Activated gamma-delta T cell (primary cell): ENCODE measurements at places on chromosomes 16 and 17.

GRCh38 chr17:45940826-45941225, 46.5 kb downstream of the MAPT start:
- no peak for DNase-seq

DNA sequence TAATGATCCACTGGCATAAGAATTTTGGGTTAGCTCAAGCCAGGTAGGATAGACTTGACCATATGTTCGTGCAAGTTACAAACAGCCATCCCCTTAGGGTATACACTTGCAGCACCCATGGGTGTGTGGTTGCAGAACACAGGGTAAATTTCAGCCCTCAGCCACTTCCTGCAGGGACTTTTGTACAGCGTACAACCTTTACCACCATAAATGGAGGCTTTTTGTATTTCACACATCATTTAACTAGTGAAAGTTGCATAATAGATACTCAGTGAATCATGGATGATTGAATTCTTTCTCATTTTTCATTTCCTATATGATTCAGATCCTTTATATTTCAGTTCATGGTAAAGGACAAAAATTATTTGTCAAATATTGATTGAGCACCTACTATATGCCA, 473.9 kb downstream of the CDH13 start:
- no peak for DNase-seq

DNA sequence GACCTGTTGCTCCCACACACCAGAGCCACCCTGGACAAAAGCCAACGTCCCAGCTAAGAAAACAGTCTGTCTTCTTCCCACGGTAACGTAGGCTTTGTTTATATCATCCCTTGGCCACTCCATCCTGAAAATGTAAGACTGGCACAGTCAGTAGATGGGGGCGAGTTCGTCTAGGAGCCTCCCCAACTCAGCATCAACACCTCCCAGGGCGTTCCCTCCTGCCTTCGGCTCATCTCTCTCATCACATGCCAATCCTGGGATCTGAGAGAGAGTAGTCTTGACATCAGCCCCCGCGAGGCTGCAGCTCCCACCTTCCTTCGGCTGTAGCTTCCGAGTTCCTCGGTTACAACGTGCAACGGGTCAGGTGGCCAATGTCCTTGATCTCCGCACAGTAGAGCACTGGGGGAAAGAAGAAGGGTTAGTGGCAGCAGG, 894 bp downstream of the RNF227 start:
- no peak for DNase-seq

DNA sequence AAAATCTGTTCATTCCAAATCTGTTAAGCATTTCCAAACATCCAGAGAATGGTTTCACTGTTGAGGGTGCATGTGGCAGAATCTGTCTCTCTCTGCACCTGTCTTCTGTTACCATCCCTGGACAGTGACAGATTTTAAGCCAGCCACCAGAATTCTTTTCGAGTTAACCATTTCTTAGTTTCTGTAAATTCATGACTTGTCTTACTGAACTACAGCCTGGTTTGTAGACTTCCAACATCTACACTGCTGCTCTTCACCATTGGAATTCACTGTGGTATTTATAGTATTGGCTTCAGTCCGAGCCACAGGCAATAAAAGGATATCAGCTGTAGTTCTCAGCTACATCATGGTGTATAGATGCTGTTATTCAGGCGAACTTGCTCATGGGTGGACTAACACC, 47.6 kb downstream of the GOSR1 start:
- no peak for DNase-seq

GRCh38 chr16:67250045-67250327, 1.2 kb downstream of the SLC9A5 start:
- no peak for DNase-seq

DNA sequence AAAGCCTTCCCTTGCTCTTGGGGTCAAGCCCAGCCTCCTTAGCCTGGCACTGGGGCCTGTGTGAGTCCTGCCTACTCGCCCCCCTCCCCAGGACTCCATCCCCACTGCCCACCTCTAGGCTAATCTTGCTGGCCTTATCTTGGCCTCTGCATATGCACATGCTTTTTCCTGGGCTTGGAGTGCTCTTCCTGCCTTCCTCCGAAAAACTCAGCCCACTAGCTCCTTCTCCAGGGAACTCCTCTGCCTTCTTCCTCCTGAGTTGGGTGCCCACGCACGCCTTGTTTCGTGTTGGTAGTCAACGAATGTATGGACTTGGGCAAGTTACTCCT, 16.5 kb downstream of the TBX2 start:
- DNase-seq: no peak

- DNase-seq: no peak
These were observed 53.6 kb downstream of the GPRC5B start for GRCh38 chr16:19830902-19831560.

- no peak for DNase-seq
These were observed 24.9 kb upstream of the ADAMTS18 start for GRCh38 chr16:77459534-77460254.

- no peak for DNase-seq
These were observed 26.8 kb upstream of the MTMR4 start for GRCh38 chr17:58541249-58541648.

DNA sequence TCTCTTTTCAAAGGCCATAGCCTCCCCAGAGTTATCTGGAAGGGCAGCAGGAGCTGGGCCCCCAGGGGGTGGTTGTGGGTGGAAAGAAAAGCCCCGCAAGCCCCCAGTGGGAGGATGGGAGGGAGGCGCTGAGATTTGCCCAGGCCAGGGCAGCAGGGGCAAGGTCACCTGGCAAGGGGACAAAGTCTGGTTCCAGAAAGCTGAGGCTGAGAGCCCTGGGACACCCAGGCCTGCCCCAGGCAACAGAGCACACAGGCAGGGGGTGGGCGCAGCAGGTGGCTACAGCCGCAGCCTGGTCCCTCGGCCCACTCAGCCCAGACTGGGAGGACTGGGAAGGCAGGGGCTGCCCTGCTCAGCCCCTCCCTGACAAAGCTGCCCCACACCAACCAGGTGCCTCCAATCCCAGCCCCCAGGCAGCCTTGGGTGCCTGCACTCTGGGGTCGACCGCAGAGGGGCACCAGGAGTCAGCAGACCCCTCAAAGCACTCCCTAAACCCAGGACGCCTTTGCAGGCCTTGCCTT, 23.7 kb upstream of the GSG1L start:
- no peak for DNase-seq

- no peak for DNase-seq
These were observed 25.8 kb upstream of the TNFSF12 start for GRCh38 chr17:7523033-7523432.

DNA sequence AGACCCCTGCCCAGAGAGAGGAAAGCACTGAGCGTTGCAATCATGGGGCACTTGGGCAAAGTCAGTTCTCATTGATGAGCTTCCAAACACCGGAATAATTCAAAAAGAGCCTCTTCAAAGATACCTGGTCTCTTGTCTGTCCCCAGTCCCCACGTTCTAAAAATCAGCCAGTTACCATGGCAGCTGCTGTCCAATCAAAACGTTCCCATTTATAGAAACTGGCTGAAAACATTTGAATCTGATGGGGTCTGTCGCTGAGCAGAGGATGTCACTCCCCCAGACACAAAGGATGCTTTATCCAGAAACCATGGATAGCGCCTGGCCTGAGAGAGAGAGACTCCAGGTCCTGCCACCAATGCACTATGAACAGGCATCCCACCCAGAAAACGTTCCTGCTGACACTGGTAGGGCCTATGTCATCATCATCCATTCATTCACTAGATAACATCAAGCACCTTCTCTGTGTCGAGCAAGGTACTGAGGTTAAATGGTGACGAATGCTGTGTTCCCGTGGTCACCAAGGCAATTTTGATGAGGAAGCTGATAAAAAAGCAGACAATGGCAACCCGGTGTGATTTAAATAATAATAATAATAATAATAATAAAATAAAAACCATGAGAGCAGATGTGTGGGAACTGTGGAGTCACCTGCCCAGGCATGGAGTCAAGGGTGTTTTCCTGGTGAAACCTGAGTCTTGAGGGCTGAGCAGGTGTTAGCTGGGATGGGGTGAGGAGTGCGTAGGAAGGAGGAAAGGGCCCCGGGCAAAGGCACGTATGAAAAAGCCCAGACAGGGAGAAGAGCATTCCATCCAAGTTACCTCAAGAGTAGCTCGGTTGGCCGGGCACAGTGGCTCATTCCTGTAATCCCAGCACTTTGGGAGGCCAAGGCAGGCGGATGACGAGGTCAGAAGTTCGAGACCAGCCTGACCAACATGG, 19.0 kb upstream of the CALB2 start:
- DNase-seq: no peak

GRCh38 chr17:48546137-48546923, 1.4 kb upstream of the HOXB2 start:
- DNase-seq: no peak
